NCI-H1417 treated with DMSO at 0.1 percent for 48 hours (cell line): ENCODE measurements at places on chromosomes 7 and 10.

GRCh38 chr7:50155755-50156154 lies 62.7 kb upstream of the ZPBP start:
- no peak for DNase-seq

DNA sequence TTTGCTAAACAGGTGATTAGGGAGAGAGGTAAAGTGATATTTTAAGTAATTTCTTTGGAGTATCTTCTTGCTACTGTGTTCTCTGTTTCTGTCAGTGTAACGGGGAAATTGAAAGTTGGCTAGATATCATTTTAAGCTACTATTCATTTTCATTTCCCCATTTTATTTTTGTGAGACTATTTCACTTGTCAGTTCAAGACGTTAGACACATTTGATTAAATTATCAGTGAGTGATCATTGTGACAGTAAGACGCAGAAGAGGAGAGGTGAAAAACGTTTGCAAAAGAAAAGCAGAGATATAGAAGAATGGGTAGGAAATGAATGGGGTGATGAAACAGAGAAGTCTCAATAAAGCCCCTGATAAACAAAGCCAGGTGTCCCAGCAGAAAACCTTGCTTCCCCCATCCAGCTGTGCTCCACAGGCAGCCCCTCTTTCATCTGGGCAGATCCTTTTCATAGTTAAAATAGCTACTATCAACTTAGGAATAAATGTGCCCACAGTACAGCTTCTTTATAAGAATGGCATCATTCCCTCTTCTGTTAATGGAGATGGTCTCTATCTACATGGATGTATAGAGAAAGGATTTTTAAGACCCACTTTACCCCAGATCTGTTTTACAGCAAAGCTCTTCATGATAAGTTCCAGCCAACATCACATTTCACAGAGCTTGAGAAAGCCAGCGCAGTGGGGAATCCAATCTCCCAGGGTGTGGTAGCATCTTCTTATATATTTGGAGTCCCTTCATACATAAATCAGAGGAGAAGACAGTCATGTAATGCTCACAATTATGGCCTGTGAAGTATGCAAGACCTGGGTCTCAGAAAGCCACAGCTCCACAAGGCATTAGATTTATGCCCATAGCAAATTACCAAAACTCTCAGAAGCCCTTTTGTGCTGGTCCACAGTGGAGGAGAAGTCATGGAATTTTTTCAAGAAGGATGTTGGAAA lies 138.1 kb upstream of the ITGB1 start:
- no peak for DNase-seq

DNA sequence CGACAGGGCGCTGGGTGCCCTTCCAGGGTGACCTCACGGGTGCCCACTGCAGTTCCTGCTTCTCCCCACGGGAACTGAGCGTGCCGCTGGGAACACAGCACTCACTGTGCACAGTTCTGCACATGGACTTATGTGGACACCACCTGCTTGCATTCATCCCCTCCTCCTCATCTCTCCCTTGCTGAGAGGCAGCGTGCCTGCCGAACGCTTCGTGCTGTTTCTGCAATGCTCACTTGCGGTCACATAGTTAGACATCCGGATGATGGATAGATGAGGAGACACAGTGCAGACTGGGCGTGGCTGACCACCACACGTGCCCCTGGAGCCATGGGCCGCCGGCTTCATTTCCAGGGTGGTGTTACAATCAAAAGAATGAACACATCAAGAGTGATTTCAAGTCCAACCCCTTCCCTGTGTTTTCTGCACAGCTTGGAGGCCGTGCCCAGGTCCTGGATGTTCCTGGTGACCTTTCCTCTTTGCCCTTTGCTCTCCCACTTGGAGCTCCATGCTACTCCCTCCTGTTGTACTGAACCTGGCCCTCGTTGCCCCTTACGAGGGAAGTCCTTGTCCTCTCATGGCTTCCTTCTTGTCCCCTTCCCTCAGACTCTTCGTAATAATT lies 119.4 kb downstream of the VIPR2 start:
- DNase-seq: no peak

- no peak for DNase-seq
Measured at GRCh38 chr7:145737617-145738016, 379.0 kb upstream of the CNTNAP2 start.

- DNase-seq: no peak
Measured at GRCh38 chr10:124092860-124093773, at the start of gene CHST15. TSS of gene CHST15 (minus strand) at chr10:124093598. CDS start at chr10:124046212, 47,386 bp downstream.

DNA sequence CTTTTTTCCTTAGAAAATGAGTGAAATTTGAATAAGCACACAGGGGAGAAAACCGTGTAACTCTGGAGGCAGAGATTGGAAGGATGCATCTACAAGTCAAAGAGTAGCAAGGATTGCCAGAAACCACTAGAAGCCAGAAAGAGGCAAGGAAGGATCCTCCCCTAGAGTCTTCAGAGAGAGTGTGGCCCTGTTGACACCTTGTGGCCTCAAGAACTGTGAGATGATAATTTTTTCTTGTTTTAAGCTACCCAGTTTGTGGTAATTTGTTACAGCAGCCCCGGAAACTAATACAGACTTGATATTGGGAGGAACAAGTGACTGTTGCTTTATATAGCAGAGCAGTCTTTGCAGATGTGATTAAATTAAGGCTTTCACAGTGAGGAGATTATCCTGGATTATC lies 3.6 kb upstream of the GIMAP7 start:
- DNase-seq: no peak

DNA sequence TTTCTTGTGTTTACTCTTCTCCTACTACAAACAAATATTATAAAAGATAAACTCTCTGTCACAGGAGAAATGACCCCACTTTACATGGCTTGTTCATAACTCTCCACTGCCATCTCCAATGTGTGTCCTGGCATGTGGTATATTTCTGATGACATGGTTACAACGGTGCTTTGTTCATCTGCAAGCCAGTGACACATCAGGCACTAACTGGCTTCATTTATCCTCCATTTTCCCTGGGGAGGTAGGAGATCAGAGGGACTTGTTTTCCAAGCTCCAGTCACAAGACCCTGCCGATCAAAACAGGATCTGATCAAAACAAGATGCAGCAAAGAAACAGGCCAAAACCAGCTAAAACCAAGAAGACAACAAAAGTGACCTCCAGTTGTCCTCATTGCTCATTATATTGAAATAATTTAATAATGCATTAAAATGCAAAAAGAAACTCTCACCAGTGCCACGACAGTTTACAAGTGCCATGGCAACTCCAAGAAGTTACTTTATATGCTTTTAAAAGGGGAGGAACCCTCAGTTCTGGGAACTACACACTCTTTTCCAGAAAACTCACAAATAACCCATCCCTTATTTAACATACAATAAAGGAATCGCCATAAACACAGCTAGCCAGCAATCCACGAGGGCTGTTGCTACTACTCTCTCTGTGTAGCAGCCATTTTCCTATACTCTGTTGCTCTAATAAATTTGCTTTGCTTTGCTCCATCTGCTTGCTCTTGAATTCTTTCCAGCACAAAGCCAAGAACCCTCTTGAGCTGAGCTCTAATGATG lies 224.2 kb downstream of the XPNPEP1 start:
- DNase-seq: no peak

- no peak for DNase-seq
Measured at GRCh38 chr10:26274391-26274790, 57.8 kb downstream of the GAD2 start.

DNA sequence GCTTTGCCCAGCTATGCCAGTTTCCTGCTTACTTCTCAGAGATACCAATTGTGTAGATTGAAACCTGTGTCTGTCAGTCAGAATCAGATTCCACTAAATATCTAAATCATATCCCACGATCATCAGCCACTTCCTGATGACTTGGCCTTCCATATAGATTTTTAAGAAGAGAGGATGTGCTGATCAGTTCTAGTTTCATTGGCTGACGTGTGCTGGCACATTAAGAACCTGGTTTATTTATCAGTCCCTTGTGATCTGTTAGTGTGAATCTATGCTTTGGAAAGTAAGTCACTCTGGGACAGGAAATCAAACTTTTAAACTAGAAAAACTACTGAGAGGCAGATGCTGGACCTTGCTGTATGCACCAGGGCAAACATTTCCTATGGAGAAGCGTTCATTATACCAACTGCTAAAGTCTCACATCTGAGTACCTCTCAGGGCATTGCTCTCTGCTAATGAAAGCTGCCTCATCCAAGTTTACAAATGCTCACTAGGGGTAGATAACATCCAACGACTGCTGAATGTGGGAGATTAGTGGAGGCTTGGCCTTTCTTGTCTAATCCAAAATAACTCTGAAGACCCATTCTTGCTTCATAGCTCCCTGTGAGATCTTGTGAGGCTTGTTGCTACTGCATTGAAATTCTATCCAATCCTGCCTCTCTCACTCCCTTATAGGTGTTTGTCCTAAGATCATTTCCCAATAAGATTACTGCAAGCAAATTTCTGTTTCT lies 109.1 kb downstream of the ARL4A start:
- no peak for DNase-seq
